Testis (tissue), 5 donors: ENCODE measurements at places on chromosomes 2 and 18. TPM values are rescaled to one million over a fixed set of nuclear protein-coding genes. Genes with fewer than 3 reads are reported as not detected.
A peak's percentile ranks its signal among the peaks of the same experiment; 100 is the strongest.

RGPD8 gene
- 33.0 TPM for total RNA-seq

OTX1 gene
- total RNA-seq = 0.56 TPM

- peak overlapping the region; percentile 53 for H3K27ac ChIP-seq
- H3K36me3 ChIP-seq = no peaks in the 10 kb centered on the region
- H3K4me3 ChIP-seq = no peak overlapping the region
- peaks cover 37% of the 10 kb centered on the region for H3K4me1 ChIP-seq
- DNase-seq = no peak
Measured at GRCh38 chr2:241136661-241137260, 12.5 kb downstream of the PASK start.

GRCh38 chr2:96962567-96963203 is 23.7 kb downstream of the FAM178B start:
- H3K4me1 ChIP-seq = no peaks in the 10 kb centered on the region
- no peaks in the 10 kb centered on the region for H3K27me3 ChIP-seq
- no peaks in the 10 kb centered on the region for H3K36me3 ChIP-seq
- no peak overlapping the region for H3K4me3 ChIP-seq
- DNase-seq = no peak
- no peak overlapping the region for H3K27ac ChIP-seq
